Karpas-422 (cell line): ENCODE measurements at places on chromosomes 16 and 17.

- DNase-seq: no peak
Measured at GRCh38 chr17:45784741-45785479, 790 bp downstream of the CRHR1 start.

DNA sequence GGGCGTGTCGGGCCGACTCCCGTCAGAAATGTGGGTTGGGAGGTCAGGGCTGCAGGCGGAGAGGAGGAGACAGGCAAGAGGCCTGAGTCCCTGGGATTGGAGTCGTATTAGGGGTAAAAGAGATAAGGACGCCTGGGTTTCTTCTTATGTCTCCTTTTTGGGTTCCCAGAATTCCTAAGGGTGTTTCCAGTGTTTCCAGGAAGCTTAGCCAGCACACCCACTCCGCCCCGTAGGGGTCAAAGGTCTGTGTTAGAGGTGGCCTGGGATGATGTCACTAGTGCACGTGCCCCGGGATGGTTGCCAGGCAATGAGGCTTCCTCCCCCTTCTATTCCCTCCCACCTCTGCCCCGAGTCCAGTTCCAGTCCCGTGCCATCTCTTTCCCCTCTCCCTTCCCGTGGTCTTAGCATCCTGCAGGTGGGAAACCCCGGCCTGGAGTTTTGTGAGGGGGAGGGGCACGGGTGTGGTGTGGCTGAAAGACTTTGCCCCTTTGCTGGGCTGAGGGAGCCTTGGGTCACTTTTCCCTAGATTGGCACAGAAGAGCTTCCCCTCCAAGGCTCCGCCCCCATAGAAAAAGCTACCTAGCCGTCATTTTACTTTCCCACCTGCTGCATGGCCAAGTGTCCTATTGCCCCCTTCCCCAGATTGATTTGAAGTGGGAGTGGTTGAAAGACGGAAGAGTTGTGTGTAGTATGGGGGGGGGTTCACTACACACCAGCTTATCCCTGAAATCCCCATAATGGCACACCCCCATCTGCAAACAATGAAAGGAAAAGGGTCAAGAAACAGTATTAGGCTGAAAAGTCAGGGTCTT is 2.8 kb downstream of the KDM6B start:
- peak; percentile 91 for DNase-seq

DNA sequence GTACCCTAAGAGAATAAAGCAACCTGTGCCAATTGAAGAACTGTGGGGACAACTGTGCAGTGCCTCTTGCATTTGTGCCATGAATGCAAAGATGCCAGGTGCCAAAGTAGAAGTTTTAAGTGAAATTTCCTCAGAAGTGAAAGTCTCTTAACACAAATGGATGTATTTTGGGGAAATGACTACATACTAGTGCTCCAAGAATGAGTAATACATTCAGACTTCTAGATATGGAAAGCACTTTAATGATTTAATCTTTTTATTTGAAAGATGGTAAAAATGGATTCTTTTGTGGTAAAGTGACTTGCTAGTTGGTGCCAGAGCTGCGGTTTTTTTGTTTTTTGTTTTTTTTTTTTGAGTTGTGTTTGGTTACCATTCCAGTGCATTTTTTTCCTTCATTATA is 15.0 kb downstream of the UTP18 start:
- DNase-seq: no peak

DNA sequence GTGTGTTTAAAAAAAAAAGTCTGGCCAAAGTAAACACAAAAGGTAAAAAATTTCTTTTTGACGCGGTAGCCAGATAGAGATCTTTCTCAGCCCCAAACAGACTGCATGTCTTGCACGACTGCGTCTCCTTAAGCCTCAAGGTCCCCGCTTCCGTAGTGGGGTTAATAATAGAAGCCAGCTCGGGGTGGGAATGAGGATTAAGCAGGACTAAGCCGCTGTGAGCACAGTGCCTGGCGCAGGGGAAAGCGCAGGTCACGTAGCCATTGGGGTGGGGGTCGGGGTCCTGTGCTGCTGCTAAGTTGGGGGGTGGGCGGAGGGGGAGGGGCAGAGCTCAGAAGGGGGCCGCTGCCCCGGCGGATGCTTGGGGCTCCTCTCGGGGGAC is 521 bp downstream of the GGA2 start:
- peak; percentile 73 for DNase-seq

DNA sequence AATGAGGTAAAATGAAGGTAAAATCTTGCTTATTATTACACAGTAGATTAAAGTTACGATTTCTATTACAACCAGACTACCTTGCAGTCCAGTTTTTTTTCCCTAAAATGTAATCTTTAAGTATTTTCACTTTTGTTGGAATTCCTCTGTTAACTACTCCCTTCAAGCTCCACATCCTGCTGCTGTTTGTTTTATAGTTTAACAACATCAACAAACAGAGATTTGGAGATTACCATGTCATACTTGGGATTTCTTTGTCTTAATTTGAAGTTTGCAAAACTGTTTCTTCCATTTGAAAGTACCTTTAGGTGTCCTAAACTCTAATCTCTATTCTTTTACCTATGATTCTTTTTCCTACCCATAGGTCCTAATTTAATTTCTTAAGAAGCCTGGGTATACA is 83.3 kb downstream of the ABHD15 start:
- no peak for DNase-seq

DNA sequence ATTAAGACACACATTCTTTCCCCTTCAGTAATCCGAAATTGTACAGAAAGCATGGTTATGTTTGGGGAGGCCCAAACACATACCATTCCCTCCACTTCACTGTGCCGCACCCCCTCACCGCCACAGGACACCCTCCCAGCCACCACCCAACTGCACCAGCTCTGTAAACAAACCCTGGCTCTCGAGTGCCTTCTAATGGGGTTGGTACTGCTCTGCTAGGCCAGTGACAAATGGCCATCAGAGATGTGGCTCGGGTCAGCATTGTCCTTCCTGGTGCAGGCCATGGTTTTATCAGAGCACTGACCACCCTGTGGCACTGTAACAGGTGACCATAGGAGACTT is 24.0 kb upstream of the SREBF1 start:
- DNase-seq: no peak

DNA sequence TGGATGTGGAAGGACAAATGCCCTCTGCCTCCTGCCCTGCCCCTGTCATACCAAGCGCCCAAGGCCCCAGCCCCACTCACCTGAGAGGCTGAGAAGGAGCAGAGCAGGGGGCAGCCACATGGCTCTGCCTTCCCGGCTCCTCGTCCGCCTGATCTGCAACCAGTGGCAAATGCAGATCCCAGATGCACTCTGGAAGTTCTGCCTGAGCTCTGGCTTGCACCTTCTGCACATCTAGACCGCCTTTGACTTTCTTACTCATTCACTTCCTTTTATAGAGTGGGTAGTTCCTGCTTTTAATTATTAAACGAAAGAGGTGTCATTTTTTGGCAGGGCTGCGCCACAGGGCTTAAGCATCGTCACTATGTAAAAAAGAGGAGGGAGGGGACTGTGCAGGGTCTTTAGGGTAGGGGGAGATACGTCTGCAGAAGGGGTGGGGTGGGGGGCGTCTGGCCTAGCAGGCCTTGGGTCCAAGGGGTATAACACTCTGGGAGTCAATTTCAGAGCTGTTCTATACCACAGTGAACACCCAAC is at the start of gene CD300LB:
CD300LB (minus strand) TSS at position 245 of the 531 bp plus-strand sequence; CDS start at position 120, 125 bp downstream.
- DNase-seq: no peak

DNA sequence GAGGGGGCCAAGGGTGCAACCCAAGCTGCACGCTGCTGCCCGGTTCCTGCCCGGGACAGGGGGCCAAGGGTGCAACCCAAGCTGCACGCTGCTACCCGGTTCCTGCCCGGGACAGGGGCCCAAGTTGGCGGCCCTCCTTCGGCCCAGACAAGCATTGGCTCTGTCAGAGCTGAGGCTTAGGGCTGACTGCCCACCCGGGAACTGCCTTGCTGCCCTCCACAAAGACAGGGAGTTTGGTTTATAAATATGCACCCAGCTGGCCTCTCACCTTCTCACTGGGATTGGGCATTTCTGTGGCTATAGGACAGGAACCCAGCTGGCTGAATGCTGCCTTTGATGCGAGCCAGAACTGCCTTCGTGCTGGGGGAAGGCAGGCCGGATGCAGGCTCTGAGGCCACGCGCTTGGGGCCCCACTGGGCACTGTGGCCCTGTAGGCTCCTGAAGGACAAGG is 105.7 kb downstream of the IRX5 start:
- no peak for DNase-seq

DNA sequence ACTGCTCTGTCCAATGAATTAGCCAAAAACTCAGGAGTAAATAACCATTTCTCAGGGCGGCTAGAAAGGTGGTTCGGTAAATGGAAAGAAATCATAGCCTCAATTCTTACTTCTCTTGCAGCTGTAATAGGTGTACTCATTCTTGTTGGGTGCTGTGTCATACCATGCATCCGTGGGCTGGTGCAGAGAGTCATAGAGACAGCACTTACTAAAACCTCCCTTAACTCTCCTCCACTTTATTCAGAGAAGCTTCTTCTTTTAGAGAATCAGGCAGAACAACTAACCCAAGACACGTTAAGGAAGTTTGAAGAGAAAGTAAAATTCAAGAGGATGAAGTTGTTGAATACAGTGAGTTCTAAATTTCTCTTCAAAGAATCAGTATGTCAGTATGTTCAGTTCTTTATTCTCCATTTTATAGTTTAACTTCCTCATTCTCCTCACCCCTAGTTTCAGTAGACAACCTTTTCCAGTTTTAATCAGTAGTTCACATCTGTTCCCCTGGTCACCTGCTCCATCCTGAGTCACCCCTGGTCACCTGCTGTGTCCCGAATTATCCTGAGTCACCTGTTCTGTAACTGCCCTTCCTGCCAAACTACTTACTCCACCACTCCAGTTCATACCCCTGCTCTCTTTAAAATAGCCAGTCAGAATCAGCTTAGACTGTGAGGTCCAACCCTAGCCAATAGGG is 85.9 kb downstream of the EMP2 start:
- DNase-seq: no peak

- DNase-seq: no peak
Measured at GRCh38 chr16:19168371-19169081, 486 bp downstream of the SYT17 start.

DNA sequence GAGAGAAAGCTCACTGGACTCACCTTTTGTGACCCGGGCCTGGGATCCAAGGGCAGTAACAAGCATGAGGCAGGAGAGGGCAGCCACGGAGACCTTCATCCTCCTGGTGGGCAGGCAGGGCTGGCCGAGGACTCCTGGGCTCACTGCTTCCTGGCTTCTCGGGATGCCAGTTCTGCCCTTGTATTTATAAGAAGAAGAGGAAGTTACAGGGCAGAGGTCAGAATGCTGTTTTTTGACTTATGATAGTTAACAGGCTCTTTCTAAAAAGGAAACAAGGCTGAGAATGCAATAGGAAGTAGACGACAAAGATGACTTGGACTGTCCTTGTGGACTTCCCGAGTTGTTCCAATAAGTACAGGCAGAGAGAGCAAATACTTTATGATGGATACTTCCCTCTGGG is at the start of gene CCL23:
CCL23 (minus strand) TSS at position 174 of the 400 bp plus-strand sequence; CDS start at position 99, 75 bp downstream.
- DNase-seq: no peak
